ENCODE measurements at places on chromosomes 11 and 22.

DNA sequence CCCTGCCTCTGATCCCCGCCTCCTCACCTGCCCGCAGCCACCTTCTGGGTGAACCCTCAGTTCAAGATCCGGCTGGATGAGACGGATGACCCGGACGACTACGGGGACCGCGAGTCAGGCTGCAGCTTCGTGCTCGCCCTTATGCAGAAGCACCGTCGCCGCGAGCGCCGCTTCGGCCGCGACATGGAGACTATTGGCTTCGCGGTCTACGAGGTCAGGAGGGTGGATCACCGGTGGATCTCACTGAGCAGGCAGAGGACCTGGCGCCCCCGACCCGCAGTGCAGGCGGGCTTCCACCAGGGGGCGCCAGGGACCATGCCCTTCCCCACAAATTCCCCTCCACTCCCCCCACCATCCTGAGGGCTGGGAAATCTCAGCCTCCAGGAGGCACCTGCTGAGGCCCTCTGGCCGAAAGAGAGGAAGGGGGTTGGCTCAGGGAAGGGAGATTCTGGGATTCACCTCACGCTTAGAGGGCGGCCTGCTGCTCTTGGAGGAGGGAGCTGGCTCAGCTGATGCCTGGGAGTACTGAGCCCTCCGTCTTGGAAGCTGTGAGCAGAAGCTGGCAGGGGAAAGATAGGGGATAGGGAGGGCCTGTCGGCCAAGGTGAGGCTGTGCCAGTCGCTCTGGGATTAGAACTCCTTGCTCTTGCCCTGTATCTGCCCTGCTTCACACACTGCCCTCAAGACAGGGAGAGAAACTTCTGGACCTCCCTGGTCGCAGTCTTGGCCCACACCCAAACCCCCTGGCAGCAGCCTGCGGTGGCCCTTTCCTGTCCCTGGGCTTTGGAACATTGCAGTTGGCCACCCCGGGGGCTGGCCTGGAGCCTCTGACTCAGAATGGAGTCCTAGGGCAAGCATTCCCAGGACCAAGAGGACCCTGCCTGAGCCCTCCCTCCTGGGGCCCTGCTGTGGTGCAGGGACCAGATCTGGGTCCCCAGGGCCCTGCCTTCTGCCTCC lies 23.2 kb downstream of the CAPN1 start:
- ATAC-seq, result peak; percentile 28

GRCh38 chr11:117807482-117808327 lies 10.7 kb upstream of the DSCAML1 start:
- ATAC-seq, result peak; percentile 58

DNA sequence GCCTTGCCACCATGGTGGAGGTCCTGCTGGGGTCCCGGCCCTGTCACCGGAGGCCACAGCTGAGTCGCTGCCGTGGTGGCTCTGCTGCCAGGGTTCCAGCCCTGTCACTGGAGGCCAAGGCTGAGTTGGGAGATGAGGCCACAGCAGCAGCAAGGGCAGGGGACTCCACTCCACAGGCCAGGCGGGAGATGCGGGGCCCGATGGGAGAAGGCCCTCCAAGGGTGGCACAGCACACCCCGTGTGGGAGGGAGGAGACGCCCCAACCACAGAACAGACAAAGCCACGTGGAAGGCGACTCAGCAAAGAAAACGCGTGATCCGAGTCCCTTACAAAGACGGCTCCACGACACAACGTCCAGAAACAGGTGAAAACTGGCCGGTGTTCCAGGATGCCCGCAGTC lies 159.3 kb downstream of the BRD1 start:
- no peak for ATAC-seq

DNA sequence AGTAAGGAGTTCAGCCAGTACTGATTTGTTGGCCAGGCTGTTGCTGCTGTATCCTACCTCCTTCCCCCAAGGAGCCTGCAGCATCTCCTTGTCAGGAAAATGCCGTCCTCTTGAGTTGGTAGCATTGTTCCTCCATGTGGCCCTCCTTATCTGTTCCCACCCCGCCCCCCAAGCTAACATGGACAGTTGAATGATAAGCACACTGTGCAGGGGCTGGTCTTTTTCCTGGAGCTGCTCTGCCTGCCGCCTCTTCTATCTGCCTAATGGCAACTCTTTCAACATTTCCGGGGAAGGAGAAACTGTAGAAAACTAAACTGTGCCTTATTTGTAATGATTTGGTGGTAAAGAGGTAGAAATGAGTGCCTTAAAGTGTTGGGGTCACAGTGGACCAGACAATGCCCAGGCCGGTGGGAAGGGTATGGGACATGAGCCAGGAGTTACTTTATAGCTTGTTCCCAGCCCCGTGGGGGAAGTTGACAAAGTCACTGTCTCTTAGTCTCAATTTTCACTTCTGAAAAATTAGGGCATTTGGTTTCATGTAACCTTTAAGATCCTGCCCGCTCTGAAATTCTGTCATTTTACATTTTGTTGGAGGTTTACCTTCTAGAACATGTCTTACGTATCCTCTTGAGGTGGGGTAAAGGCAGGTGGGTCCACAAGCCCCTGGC lies 4.5 kb downstream of the FAM118A start:
- no peak for ATAC-seq

DNA sequence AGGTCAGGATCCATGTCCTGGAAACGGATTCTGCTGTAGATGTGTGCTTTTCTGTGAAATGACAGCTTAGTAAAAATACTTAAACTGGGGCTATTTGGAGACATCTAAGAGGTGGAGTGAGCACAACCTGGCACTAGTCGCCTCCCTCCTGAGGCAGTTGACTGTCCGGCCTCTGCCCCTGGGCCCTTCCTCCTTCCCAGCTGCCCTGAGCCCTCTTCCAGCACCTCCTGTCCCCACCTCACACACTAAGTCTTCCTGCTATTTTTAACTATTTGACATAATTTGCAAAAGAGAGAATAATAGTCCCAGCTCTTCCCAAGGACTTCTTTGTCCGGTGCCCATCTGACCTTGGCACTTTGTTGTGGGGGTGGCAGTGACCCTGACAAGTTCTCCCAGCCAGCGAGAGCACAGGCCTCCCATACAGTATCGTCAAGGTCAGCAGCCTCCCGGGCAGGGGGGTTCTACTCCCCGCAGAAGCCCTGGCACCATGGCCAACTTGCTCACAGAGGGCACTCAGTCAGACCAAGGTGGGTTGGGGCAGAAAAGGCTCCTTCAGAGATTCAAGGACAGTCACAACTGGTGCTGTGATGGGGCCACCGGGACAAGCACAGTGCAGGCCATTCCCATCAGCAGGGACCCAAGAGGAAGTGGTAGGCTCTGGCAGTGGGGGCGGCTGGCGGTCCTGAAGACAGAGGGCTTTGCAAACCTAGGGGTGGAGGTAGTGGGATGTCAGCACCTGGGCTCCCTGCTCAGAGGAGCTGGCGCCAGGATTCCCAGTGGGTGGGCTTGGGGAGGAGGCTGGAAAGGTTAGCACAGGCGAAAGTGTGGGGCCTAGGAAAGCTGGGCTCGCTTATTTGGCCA lies 5.5 kb upstream of the NEAT1 start:
- no peak for ATAC-seq

DNA sequence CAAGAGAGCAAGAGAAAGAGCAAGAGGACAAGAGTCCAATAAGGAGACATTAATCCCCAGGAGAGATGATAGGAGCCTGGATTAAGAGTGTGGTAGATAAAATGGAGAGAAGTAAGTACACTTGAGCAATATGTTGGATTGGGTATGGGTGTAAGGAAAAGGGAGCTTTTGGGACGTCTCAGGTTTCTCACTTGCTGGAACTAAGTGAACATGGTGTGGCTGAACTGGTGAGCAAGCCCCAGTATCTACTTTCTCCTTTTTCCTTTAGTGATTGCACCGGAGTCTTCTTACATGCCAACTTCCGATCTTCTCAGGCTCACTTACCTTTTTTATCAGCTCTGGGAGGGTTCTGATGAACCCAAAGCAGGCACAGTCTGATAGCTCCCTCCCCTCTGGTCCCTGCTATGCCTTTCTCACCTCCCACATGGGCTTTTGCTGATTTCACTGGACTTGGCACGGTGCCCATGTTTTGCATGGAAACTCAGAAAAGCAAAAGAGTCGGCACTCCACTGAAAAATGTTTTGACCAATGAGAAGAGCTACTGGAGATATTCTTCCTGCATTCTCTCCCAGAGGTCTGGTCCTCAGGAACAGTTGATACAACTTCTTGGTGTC lies 14.5 kb upstream of the APLNR start:
- no peak for ATAC-seq
